Dermis blood vessel endothelial cell (primary cell): ENCODE measurements at places on chromosomes 7 and 10.
A peak's percentile ranks its signal among the peaks of the same experiment; 100 is the strongest.

DNA sequence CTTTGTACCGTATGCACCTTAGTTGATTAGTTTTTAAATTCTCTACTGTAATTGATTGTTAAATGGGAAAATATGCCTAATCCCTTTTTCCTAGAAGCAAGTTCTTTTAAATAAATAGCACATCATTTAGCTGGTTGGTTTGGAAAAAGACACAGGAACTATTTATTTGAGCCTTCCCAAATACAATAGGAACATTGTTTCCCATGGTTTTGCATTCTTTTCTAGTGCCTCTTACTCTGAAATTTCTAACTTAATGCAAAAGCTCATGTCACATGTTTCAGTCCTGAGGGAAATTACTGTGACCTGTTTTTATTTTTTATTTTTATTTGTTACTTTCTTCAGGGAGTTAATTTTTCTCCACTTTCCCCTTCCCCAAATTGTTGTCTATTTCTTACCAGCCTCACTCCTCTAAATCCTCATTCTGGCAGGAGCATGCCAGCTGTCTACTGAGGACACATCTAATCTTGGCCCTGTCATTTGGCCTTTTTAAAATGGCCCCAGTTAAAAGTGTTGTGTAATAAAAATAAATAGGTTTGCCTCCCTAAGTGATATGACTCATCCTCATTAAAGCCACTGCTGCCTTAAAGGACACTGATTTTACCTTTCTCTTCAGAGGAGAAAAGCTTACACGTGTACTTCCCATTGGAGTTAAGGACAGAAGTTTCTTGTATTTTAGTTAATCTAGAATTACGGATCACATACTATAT lies 94.5 kb downstream of the PPP1R3A start:
- no peak for DNase-seq

- DNase-seq: peak; percentile 31
Observed at GRCh38 chr7:5564894-5565293, 141.3 kb upstream of the TNRC18 start.

DNA sequence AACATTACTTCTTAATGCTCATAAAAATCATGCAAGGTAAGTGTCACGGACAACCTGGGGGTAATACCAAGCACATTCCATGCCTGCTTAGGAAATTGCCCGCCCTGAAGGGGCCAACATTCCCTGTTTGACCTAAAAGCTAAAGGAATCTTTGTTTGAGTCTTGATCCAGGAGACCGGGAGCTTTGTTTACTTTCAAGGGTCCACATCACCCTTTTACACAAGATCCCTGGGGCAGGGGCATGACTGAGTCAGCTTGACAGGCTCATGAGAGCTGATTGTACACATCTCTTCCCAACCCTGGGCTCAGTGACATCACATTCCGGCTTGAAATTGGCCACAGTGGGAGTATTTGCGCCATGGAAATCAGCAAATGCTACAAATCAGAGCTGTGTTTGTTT lies 248.1 kb upstream of the HABP2 start:
- no peak for DNase-seq

GRCh38 chr10:37721100-37721499 lies 136.3 kb downstream of the ZNF248 start:
- no peak for DNase-seq

- DNase-seq: peak; percentile 82
Observed at GRCh38 chr10:624605-625332, 64.7 kb downstream of the DIP2C start.

DNA sequence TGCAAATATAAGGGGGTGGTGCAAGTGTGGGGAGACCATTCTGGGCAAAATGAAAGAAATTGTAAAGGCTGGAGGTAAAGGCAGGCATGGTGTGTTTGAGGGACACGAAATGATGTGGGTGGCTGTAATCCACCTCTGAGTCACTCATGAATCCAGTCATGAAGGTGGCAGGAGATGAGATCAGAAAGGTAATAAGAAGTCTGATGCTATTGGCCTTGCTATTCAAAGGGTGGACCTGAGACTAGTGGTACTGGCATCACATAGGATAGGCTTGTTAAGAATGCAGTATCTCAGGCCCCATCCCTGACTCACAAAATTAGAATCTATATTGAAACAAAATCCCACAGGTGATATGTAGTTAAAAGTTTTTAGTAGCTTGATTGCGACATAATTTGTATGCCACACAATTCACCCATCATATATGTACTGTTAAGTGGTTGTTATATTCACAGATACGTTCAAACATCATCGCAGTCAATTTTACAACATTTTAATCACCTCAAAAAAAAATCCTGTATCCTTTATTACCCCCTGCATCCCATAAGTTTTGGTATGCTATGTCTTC lies 85.6 kb downstream of the ST8SIA6 start:
- no peak for DNase-seq

DNA sequence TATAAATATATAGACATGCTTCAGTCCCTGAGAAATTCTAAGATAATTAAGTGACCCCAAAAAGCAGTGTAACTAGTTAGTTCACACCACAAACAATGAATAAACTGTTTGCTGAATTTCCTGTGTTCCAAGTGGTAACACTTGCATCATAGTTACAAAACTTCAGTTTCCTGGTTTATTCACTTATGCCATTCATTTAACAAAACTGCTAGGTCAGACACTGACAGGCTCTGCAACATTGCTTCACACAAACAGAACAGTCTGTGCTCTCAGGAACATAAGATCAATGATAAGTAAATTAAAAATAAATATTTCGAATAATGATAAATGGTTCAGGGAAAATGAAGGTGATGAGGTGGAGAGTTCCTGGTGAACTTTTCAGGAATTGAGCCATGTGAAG lies 133.3 kb upstream of the NAMPT start:
- DNase-seq: peak; percentile 46

DNA sequence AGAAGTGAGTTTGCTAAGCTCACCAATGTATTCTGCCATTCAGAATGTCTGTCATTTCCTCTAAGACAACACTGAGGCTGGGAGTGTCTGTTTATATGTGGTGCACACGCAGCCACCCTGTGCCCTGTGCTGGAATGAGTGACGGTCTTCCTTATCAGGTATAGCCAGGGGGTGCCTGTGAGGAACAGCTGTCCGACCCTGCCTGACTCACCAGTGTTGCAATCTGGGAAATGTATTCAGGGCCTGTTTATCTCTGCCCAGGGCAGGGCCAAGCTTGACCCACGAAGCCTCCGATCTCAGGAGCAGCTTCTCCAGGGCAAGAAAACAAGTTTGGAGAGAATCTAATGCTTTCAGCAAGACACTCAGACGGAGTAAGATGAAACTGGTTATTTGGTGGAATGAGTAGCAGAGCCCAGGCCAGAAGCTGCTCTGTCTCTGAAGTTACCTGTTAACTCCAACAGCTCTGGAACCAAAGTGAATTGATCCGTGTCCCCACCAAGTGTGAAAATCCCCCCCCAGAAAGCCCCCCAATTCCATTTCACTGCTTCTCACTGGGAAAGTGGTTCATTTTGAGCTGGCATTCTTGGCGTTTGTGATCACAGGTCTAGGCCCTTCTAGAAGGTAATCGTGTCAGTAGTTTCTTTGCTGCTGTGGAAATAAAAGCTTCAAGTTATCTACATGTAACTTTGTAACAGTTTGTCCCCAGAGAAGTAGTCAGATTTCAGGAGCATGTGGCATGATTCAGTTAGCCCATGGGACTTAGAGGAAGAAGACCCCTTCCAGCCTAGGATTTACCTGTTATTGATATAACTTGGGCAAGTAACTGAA lies 6.1 kb upstream of the UBE2H start:
- peak; percentile 96 for DNase-seq

DNA sequence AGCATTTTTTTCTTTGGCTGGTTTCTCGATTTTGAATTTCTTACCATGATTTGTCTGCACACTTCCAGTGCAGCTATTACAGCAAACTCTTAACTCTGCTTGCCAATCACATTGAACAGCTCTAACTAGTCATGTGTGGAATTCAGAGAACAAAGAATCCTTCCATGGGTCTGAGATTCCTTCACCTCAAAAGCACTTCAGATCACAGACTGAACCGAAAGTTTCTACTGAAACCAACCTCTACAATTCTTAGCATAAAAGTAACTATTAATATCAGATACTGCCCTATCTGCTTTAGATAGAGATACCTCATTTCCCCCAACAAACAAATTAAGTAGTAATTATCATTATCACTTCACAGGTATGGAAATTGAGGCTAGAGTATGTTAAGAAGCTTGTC lies 56.5 kb upstream of the SP4 start:
- DNase-seq: no peak

DNA sequence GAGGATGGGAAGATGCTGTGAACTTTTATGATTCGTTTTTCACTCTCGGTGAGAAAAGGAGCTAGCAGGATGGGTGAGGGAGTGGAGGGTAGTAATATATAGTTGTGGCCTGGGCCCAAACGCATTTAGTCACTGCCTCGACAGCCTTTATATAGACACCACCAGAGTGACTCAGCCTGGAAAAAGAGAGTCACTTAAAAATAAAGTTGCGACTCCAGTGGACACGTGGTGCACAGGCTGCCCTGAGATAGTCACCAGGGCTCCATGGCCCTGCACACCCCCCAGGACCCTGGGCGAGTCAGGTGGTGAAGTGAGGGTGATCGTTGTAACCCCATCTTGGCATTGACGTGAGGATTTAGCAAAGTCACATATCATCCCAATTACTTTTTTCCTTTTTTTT lies 106.7 kb downstream of the CUX1 start:
- DNase-seq: peak; percentile 53

- peak; percentile 55 for DNase-seq
Observed at GRCh38 chr10:73999703-74000102, 1.8 kb downstream of the VCL start.

- no peak for DNase-seq
Observed at GRCh38 chr7:121486590-121486989, 90.5 kb upstream of the FAM3C start.

DNA sequence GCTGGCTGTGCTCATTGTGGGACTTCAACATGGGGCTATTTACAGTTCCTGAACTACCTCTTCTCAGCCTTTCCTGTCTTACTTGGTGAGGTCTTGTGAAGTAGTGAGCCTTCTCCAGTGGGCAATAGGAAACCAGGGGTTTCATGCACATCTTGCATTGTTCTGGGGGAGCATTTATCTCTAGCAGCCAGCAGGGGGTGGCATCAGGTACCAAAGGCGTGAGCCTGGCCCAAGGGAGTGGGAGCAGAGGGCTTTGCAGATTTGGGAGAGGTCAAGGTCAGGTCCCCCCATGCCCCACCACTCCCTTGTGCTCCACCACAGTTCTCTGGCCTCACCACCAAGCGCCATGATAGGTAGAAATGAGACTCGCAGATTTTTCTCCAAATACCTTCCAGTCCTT lies 85.4 kb upstream of the NPTX2 start:
- no peak for DNase-seq

DNA sequence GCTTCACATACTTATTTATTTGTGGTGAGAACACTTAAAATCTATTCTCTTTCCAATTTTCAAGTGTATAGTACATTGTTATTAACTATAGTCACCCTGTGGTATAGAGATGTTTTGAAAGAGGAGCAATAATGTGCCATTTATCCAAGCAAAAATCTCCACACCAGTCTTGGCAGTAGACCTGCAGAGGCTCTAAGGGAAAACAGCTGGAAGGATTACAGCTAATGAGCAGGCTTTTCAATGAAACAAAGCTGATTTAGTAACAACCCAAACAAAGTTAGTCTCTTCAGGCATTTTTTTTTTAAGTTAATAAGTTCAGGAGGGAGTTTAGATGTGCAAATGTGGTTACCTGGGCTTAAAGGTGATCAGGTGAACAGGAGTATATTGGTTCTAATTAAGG lies 101.9 kb downstream of the EVX1 start:
- DNase-seq: no peak

DNA sequence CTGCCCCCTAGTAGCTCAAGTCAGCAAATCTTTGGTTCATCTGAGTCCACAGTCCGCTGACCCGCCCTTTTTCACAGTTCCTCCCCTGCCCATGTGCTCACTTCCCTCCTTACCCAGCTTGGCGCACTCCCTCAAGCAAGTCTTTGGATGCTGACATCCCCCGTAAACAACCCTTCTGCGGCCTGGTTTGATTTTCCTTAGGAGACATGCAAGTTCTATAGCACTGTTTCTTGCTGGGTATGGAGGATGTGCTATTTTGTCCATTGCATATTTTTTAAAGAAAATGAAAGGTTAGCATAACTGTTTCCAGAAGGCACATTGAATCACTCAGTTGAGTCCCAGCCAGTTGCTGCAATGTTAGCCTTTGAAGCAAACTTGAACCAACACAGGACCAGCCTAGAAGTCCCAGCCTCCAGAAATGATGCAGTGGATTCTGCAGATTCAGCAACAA lies 38.2 kb downstream of the HTRA1 start:
- no peak for DNase-seq

DNA sequence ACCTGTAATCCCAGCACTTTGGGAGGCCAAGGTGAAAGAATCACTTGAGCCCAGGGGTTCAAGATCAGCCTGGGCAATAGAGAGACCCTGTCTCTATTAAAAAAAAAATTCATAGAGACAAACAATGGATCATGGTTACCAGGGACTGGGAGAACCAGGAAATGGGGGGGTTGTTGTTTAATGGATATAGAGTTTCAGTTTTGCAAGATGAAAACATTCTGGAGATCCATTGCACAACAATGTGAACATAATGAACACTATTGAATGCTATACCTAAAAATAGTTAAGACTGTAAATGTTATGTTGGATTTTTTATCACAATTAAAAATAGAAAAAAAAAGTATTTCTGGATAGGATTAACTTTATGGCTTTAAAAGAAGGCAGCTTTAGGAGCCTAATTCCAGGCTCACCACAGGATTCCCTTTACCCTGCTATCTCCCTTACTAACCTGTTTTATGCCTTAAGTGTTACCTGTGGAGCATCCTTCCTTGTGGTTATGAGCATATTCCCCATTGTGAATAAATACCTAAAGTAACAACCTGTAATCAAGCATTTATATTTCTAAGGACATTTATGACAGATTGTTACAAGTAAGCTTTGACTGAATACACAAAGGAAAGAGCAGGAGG lies 45.1 kb upstream of the SGCE start:
- DNase-seq: peak; percentile 30

- no peak for DNase-seq
Observed at GRCh38 chr7:72230281-72230680, 181.9 kb downstream of the CALN1 start.

GRCh38 chr10:32318476-32318896 lies 28.5 kb downstream of the EPC1 start:
- DNase-seq: no peak

GRCh38 chr7:130380861-130381455 lies 664 bp downstream of the CPA1 start:
- no peak for DNase-seq

GRCh38 chr7:141442781-141443180 lies 108.4 kb upstream of the AGK start:
- DNase-seq: no peak
